ENCODE measurements at places on chromosomes 12 and 14.

- DNase-seq = peak; percentile 2
Measured at GRCh38 chr12:59636945-59637691, 41.3 kb downstream of the SLC16A7 start.

- no peak for DNase-seq
Measured at GRCh38 chr14:82182646-82183045, 649.0 kb upstream of the SEL1L start.

DNA sequence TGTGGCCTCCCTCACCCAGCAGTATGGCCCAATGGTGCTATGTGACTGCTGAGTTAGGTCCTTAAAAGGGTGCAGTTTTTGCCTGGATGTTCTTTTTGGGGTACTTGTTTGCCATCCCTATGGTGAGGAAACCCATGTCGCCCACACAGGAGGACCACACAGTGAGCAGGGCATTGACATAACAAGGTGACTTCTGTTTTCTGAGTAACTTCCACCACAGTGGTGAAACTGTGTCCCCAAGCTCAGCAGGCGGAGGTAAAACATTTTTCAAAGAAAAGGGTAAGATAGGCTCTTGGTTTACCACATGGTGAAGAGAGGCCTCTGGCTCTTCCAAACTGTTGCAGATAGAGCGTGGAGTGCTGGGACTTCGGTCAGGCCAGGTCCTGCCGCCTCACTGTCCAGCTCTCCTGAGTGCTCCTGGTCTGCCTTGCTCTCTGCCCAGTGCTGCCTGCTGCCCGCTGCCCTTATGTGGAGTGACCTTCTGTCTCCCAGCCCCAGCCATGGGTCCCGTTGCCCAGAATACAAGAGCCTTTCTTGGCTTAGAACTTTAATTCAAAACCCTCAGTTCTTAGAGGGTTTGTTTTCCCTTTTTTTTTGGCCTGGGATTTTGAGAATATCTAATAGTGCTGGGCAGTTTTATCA lies 54.0 kb downstream of the TRAF3 start:
- no peak for DNase-seq

- DNase-seq = peak; percentile 62
Measured at GRCh38 chr12:53499266-53500141, at the start of gene MAP3K12. Gene MAP3K12, minus strand, starts transcription at chr12:53499458. Its CDS starts 12,067 bp downstream, at chr12:53487391.

DNA sequence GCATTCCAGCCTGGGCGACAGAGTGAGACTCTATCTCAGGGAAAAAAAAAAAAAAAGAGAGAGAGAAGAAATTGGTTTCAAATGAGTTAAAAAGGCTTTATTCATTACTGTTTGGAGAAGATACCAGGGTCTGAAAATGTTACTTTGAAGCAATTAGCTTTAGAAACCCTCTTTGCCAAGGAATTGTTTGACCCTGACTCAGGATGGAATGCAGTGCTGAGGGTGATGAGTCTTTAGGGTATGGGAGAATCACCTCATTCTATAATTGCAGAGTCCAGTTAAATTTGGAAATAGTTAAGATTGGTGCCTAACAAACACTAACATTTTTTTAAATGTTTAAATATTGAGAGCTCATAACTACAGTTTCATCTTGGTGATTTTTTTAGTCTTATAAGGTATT lies 13.3 kb downstream of the RAP1B start:
- DNase-seq = no peak

Measured in GM13977 (cell line).